ENCODE measurements at places on chromosomes 1 and 21. TPM values are rescaled to one million over a fixed set of nuclear protein-coding genes. Genes with fewer than 3 reads are reported as not detected.

GRCh38 chr1:65065524-65066418, 82.2 kb upstream of the AK4 start:
- DNase-seq, result no peak

DNA sequence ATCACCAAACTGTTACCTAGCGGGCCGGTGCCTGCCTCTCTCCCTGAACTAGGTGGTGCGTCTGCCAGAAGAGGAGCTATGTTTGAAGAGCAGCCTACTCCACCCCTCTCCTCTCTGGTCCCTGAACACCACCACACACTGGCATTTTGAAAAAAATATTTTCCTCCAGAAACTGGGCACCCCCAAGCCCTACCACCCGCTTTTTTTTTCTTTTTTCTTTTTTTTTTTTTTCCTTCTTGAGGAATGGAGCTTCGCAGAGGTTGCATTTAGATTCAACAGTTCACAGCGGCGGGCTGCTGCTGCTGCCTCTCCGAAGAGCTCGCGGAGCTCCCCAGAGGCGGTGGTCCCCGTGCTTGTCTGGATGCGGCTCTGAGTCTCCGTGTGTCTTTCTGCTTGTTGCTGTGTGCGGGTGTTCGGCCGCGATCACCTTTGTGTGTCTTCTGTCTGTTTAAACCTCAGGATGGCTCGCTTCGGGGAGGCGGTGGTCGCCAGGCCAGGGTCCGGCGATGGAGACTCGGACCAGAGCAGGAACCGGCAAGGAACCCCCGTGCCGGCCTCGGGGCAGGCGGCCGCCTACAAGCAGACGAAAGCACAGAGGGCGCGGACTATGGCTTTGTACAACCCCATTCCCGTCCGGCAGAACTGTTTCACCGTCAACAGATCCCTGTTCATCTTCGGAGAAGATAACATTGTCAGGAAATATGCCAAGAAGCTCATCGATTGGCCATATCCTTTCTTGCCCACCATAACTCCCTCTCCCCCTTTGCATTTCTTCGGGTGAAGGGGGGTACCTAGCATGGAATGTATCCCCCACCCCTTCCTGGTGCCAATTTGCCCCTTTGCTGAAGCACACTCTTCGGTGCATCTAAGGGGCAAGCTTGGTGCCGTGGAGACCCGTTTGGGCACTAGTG, at the start of gene CACNA1E:
CACNA1E (plus strand) TSS at position 233 of the 911 bp plus-strand sequence; CDS start at position 461, 228 bp downstream.
- DNase-seq, result no peak

DNA sequence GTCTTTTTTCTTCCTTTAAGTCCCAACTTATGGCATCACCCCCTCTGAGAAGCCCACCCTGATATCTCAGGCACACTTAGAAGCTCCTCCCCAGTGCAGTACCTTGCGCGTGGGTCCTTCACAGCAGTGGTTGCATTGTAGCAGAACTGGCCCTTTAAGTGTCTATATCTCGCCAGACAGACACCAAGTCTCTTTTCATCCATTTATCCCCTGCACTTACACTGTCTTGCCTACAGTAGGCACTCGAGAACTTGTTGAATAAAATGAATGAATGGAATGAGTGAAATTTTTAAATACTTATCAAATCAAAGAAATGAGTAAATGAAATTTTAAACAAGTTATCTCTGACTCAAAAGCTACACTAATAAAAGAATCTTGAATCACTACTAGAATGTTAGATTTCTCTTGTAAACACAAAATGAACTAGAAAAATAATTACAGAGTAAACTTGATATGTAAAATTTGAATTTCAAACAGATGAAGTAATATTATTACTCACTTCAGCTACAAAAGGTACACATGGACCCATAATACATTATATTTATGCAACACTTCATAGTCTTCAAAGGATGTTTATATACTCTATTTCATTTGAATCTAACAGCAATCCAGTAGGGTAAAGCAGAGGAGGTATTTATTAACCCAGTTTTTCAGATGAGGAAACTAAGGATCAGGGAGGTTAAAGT, 54.7 kb upstream of the MAN1A2 start:
- no peak for DNase-seq

- no peak for DNase-seq
Measured at GRCh38 chr21:35503671-35504070, 454.6 kb upstream of the RUNX1 start.

GRCh38 chr21:44910229-44911067, 10.3 kb downstream of the ITGB2 start:
- DNase-seq, result no peak

- DNase-seq, result no peak
Measured at GRCh38 chr1:15843826-15844572, 3.5 kb upstream of the SPEN start.

CYP4A22 gene
- 8.5 TPM for polyA plus RNA-seq

COL16A1 gene
- polyA plus RNA-seq, result 58.0 TPM

DNA sequence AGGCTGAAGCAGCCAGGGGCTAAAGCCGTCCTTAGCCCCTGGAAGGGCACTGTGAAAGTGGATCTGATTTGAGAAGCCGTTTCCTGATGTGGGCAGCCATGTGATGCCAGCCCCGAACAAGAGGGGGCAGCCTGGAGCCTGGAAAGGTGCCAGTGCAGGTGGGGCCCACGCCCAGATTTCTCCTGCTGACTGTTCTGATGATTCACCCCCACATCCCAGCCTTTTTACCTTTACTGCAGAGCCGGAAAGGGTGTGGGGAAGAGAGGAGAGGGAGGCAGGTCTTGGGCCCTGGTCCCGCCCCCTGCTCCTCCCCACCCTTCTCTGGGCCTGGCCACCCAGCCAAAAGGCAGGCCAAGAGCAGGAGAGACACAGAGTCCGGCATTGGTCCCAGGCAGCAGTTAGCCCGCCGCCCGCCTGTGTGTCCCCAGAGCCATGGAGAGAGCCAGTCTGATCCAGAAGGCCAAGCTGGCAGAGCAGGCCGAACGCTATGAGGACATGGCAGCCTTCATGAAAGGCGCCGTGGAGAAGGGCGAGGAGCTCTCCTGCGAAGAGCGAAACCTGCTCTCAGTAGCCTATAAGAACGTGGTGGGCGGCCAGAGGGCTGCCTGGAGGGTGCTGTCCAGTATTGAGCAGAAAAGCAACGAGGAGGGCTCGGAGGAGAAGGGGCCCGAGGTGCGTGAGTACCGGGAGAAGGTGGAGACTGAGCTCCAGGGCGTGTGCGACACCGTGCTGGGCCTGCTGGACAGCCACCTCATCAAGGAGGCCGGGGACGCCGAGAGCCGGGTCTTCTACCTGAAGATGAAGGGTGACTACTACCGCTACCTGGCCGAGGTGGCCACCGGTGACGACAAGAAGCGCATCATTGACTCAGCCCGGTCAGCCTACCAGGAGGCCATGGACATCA, at the start of gene SFN:
SFN (plus strand) TSS at position 369 of the 904 bp plus-strand sequence; CDS start at position 433, 64 bp downstream.
- DNase-seq, result no peak

GRCh38 chr1:15020943-15021745, 132.4 kb upstream of the TMEM51 start:
- no peak for DNase-seq

DNA sequence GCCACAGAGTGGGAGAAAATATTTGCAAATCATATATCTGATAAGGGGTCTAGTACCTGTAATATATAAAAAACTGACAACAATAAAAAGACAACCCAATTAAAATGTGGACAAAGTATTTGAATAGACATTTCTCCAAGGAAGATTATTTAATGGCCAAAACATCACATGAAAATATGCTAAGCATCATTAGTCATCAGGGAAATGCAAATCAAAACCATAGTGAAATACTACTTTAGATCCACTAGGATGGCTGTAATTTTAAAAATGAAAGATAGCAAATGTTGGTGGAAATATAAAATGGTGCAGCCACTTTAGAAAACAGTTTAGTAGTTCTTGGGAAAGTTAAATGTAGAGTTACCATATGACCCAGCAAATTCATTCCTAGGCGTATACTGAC, 118.7 kb upstream of the KIF26B start:
- no peak for DNase-seq
